ENCODE measurements at places on chromosomes 13 and 19. TPM values are rescaled to one million over a fixed set of nuclear protein-coding genes. Genes with fewer than 3 reads are reported as not detected.

The HRC gene
- not detected for total RNA-seq

- no peaks in the 10 kb centered on the region for H3K36me3 ChIP-seq
- no peak overlapping the region for H3K4me3 ChIP-seq
- H3K4me1 ChIP-seq, result no peaks in the 10 kb centered on the region
- no peak for DNase-seq
- H3K27ac ChIP-seq, result no peak overlapping the region
These were observed 31.0 kb downstream of the CRYL1 start for GRCh38 chr13:20494656-20495055.

GRCh38 chr13:27172495-27172842, 858 bp upstream of the USP12 start:
- H3K4me3 ChIP-seq, result peak overlapping the region; percentile 85
- H3K27ac ChIP-seq, result no peak overlapping the region
- H3K36me3 ChIP-seq, result no peaks in the 10 kb centered on the region
- H3K27me3 ChIP-seq, result no peaks in the 10 kb centered on the region
- H3K4me1 ChIP-seq, result peaks cover 19% of the 10 kb centered on the region

- H3K27ac ChIP-seq, result no peak overlapping the region
- DNase-seq, result no peak
- H3K27me3 ChIP-seq, result no peaks in the 10 kb centered on the region
- H3K4me3 ChIP-seq, result no peak overlapping the region
- H3K36me3 ChIP-seq, result no peaks in the 10 kb centered on the region
These were observed 65.9 kb upstream of the KLF12 start for GRCh38 chr13:74200081-74200480.

The FOXO1 gene
- 11.4 TPM for total RNA-seq

GRCh38 chr19:42200116-42200715, 17.3 kb downstream of the DEDD2 start:
- H3K4me1 ChIP-seq, result no peaks in the 10 kb centered on the region
- H3K4me3 ChIP-seq, result no peak overlapping the region
- no peak overlapping the region for H3K27ac ChIP-seq
- no peaks in the 10 kb centered on the region for H3K27me3 ChIP-seq

DNA sequence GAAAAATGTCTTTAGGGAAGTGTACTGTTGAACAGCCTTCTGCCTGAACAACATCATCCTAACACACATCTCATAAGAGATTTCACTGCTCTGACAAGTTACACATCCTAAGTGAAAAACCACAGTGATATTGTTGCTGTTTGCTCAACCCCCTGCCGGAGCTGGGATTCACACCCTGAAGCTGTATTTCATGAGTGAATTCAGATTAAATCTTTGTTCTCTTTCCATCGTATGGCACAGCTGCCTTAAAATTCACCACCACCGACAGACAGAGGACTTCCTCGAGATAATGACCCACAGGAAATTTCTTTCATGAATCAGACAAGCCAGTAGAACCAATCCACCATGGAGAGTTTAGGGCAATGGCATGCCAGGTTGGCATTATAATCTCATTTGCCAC, 280.8 kb downstream of the DCT start:
- H3K36me3 ChIP-seq, result no peaks in the 10 kb centered on the region
- H3K27ac ChIP-seq, result no peak overlapping the region
- no peaks in the 10 kb centered on the region for H3K4me1 ChIP-seq
- no peak overlapping the region for H3K4me3 ChIP-seq

The KLK3 gene
- not detected for total RNA-seq

The MEIOSIN gene
- not detected for total RNA-seq

Measured in Caco-2 (cell line).